Upper lobe of left lung (tissue), 6 donors: ENCODE measurements at places on chromosomes 6 and 20.

DNA sequence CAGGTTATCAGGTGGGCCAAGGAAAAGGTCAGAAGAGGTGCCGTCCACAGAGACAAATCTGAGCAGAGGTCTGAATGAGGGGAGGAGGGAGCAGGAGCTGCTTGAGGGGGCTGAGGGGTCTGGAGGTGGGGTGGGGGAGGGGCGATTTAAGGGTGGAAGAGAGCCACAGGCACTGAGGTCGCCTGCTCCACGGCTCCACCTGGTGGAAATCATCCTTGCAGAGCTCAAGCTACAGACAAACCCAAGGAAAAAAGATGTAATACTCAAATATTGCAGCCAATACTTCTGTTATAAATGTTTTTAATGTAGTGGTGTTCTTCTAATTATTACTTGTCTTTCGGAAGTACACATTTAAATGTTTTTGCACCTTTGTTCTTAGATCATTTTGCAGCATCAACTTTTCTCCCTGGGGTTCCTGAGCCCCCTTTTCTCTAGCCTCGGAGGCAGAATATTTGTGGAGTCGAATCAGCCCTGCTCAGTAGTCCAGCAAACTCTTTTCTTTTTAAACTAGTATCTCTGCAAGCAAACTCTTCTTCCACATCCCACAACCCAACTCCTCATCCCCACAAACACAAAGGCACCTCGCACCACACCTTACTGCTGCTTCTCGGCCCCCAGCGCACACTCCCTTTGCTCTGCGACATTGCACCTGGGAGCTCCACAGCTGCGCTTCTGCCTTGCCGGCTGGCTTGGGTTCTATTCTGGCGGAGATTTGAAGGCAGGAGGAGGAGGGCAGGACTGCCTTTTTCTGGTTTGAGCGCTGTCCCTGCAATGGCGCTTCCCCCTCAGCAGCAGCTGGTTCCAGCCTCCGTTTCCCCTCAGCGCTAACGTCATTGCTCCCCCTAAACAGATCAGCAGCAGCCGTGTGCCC lies 51.0 kb upstream of the TFAP2A start:
- no peak overlapping the region for H3K27ac ChIP-seq
- H3K4me3 ChIP-seq, result no peak overlapping the region
- no peaks in the 10 kb centered on the region for H3K36me3 ChIP-seq

DNA sequence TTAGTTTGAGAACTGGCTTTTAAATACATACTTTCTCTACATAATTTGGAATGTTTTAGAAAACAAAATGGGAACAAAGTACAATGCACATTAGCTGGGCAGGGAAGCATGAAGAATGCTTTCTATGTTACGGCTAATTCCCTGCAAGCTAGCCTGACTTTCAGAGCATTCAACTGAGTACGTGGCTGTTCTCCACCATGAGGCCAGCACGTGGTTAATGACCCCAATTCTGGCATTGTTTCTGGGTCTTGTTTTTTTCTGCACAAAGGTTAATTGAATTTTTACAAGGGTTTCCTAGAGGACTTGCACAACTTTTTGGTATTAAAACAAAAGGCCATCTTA lies 208.6 kb upstream of the AGPAT4 start:
- no peaks in the 10 kb centered on the region for H3K36me3 ChIP-seq
- no peak for DNase-seq
- H3K4me3 ChIP-seq, result no peak overlapping the region
- H3K27me3 ChIP-seq, result no peaks in the 10 kb centered on the region

DNA sequence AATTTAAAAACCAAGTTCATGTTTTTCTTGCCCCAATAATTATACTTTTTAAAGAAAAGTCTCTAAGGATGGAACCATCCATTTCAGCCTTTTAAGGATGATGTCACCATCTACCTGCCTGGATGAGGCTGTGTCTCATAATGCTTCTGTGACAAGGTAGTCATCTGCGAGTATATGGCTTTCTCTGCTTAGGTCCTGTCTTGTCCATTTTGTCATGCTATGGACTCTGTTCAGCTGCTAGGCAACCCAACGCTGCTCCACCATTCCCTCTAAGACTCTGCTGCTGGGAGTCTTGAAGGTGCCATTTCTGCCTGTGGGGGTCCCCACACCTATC lies 459.8 kb upstream of the RUNX2 start:
- H3K27me3 ChIP-seq, result no peaks in the 10 kb centered on the region
- no peak for DNase-seq
- no peaks in the 10 kb centered on the region for H3K4me1 ChIP-seq
- no peaks in the 10 kb centered on the region for H3K36me3 ChIP-seq
- no peak overlapping the region for H3K4me3 ChIP-seq

GRCh38 chr6:163706500-163707087 lies 292.1 kb downstream of the QKI start:
- no peak overlapping the region for H3K4me3 ChIP-seq
- no peaks in the 10 kb centered on the region for H3K36me3 ChIP-seq
- DNase-seq, result no peak
- H3K4me1 ChIP-seq, result peaks cover 43% of the 10 kb centered on the region
- no peaks in the 10 kb centered on the region for H3K27me3 ChIP-seq

GRCh38 chr6:154619146-154619545 lies 108.7 kb upstream of the CNKSR3 start:
- H3K4me1 ChIP-seq, result no peaks in the 10 kb centered on the region
- no peaks in the 10 kb centered on the region for H3K36me3 ChIP-seq
- no peaks in the 10 kb centered on the region for H3K27me3 ChIP-seq
- no peak for DNase-seq
- H3K4me3 ChIP-seq, result no peak overlapping the region

GRCh38 chr6:124495665-124496190 lies 466.5 kb upstream of the RNF217 start:
- no peak overlapping the region for H3K4me3 ChIP-seq
- DNase-seq, result no peak
- H3K4me1 ChIP-seq, result no peaks in the 10 kb centered on the region
- no peaks in the 10 kb centered on the region for H3K36me3 ChIP-seq

DNA sequence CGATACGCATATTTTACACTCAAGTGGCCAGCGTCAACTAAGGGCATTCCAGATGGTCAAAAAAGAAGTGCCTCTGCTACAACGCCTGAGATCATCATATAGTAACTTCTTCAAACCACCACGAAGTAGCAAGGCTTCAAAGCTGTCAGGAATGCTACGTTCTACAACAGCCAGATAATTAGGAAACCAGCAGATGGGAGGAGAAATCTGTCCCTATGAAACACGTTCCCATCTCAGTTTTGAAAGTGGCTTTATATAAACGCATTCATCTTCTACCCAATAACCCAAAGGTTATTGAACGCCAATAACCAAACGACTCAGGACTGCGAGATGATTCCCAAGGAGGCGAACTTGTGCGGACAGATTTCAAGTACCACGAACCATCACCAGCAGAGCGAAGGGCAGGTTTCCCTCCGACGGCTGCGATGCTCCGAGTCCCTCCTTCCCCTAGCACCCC lies 1.2 kb downstream of the ABHD12 start:
- H3K36me3 ChIP-seq, result no peaks in the 10 kb centered on the region
- no peak for DNase-seq
- H3K27ac ChIP-seq, result peak overlapping the region; percentile 85
- H3K27me3 ChIP-seq, result no peaks in the 10 kb centered on the region

GRCh38 chr20:62344782-62345181 lies 22.3 kb downstream of the LAMA5 start:
- H3K4me1 ChIP-seq, result no peaks in the 10 kb centered on the region
- no peak overlapping the region for H3K4me3 ChIP-seq
- no peak overlapping the region for H3K27ac ChIP-seq
- H3K36me3 ChIP-seq, result peaks cover 51% of the 10 kb centered on the region
- no peak for DNase-seq

DNA sequence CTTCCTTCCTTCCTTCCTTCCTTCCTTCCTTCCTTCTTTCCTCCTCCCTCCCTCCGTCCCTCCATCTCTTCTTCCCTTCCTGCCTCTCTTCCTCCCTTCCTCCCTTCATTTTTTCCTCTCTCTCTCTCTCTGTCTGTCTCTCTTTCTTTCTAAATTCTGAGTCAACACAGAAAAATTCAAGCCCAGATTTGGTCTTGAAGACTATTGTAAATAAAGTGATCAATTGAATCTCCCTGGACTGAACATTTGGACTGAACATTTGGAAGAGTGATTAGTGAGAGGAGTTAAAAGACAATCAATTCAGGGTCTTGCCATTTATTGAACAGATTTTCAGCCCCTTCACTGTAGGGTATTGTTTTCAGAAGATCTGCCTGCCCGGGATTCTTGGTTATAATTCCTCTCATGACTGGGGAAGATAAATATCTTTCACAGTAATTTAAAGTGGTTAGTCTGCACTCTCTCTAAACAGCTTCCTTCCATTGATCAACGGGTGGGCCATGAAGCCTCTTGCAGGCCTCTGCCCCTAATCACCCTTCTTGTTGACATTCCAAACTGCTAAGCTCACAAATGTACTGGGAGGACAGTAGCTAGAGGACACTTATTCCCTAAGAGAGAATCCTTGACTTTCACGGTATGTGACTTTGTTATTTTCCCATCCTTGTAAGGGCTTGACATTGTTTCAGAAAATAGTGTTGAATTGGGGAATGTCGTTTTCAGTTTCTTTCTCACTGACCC lies 101.7 kb upstream of the BMP2 start:
- no peaks in the 10 kb centered on the region for H3K36me3 ChIP-seq
- DNase-seq, result no peak
- no peaks in the 10 kb centered on the region for H3K27me3 ChIP-seq
- no peak overlapping the region for H3K27ac ChIP-seq
- H3K4me3 ChIP-seq, result no peak overlapping the region

GRCh38 chr6:101578306-101578705 lies 184.8 kb downstream of the GRIK2 start:
- no peak for DNase-seq
- H3K27ac ChIP-seq, result no peak overlapping the region
- H3K27me3 ChIP-seq, result no peaks in the 10 kb centered on the region
- no peaks in the 10 kb centered on the region for H3K36me3 ChIP-seq

- no peak for DNase-seq
- no peaks in the 10 kb centered on the region for H3K4me1 ChIP-seq
- no peaks in the 10 kb centered on the region for H3K36me3 ChIP-seq
- no peak overlapping the region for H3K27ac ChIP-seq
- H3K27me3 ChIP-seq, result no peaks in the 10 kb centered on the region
- H3K4me3 ChIP-seq, result no peak overlapping the region
Observed at GRCh38 chr20:40848526-40848925, 159.5 kb upstream of the MAFB start.

DNA sequence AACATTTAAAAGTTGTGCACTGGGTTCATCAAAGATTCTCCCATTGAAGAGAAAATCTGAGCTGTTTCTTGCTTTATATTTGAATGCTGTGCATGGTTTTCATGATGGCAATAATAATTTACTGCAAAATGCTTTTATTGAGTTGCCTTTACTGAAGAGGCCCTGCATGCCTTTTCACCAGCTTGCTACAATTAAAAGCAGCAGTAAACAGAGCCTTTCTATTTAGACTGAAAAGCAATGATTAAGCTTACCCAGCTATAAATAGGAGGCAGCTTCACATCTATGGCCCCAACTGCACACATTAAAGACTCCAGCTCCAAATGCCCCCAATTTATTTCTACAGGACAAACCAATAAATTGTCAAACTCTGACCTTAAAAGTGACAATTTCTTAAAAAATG lies 70.3 kb downstream of the ANKEF1 start:
- no peaks in the 10 kb centered on the region for H3K36me3 ChIP-seq
- no peaks in the 10 kb centered on the region for H3K4me1 ChIP-seq
- DNase-seq, result no peak
- no peaks in the 10 kb centered on the region for H3K27me3 ChIP-seq

DNA sequence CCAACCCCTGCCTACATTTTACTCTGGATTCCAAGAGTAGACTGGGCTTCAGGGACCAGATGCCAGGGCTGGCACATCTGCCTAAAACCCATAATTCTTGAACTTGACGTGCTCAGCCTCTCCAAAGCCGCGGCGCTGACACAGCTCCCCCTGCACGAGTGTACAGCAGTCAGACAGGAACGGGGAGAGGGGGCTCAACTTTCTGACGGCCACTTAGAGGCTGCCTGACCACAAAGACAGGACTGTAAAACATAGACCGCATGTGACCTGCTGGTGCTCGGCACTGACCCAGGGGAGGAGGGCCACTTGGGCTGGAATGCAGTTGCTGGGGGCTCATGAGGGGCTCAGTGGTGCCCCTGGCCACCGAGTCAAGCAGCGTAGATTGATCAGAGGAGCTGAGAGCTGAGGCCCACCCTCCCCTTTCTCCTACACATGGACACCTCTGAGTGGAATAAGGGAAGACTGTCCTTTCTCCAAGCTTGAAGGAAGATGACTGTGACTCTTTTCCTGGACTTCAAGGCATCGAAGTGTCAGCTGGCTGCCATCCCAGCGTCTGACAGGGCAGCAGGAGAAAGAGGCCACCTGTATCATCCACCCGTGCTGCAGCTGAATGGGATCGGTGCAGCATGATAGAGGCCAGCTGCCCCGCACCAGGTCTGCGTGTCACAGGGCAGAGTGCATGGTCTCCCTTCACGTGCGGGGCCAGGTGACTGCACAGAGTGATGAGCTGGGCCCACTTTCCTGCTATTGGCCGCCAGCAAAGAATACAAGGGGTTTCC lies 171.3 kb upstream of the AGPAT4 start:
- H3K27me3 ChIP-seq, result no peaks in the 10 kb centered on the region
- H3K36me3 ChIP-seq, result no peaks in the 10 kb centered on the region
- peak; percentile 22 for DNase-seq
- no peak overlapping the region for H3K27ac ChIP-seq
- no peaks in the 10 kb centered on the region for H3K4me1 ChIP-seq

GRCh38 chr20:23066772-23067171 lies 17.3 kb upstream of the THBD start:
- no peak for DNase-seq
- no peak overlapping the region for H3K4me3 ChIP-seq
- no peaks in the 10 kb centered on the region for H3K27me3 ChIP-seq
- peaks cover under 1% of the 10 kb centered on the region for H3K4me1 ChIP-seq
- no peaks in the 10 kb centered on the region for H3K36me3 ChIP-seq
- no peak overlapping the region for H3K27ac ChIP-seq

DNA sequence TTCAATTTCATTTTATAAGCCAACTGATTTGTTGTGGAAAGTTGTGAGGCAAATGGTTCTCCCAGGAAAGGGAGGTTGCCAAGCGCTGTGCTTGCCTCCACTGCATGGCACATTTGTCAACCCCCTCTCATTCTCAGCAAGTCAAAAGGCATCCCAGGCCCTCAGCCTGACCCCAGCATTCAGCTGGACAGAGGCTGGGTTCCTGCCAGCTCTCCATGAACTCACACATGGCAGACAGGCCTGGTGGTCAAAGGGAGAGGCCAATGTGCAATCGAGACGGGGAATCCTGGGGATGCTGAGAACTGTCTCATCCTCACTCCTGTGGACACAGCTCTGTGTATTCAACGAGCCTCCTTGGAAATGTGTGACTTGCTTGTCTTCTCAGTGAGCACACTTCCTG lies 106.0 kb upstream of the CDH4 start:
- no peaks in the 10 kb centered on the region for H3K27me3 ChIP-seq
- H3K36me3 ChIP-seq, result no peaks in the 10 kb centered on the region
- no peak for DNase-seq
- no peak overlapping the region for H3K4me3 ChIP-seq
- H3K4me1 ChIP-seq, result no peaks in the 10 kb centered on the region
- no peak overlapping the region for H3K27ac ChIP-seq

GRCh38 chr6:69735027-69735426 lies 61.8 kb downstream of the LMBRD1 start:
- no peak overlapping the region for H3K27ac ChIP-seq
- no peaks in the 10 kb centered on the region for H3K4me1 ChIP-seq
- no peaks in the 10 kb centered on the region for H3K27me3 ChIP-seq
- no peaks in the 10 kb centered on the region for H3K36me3 ChIP-seq
- no peak overlapping the region for H3K4me3 ChIP-seq
- DNase-seq, result no peak
